ENCODE measurements at places on chromosomes 12 and 14.

- DNase-seq: no peak
These were observed 396.8 kb downstream of the NUAK1 start for GRCh38 chr12:105741786-105742566.

GRCh38 chr12:4203772-4204376, 69.7 kb upstream of the CCND2 start:
- no peak for DNase-seq

GRCh38 chr14:73359445-73359844, 98.9 kb downstream of the NUMB start:
- no peak for DNase-seq

DNA sequence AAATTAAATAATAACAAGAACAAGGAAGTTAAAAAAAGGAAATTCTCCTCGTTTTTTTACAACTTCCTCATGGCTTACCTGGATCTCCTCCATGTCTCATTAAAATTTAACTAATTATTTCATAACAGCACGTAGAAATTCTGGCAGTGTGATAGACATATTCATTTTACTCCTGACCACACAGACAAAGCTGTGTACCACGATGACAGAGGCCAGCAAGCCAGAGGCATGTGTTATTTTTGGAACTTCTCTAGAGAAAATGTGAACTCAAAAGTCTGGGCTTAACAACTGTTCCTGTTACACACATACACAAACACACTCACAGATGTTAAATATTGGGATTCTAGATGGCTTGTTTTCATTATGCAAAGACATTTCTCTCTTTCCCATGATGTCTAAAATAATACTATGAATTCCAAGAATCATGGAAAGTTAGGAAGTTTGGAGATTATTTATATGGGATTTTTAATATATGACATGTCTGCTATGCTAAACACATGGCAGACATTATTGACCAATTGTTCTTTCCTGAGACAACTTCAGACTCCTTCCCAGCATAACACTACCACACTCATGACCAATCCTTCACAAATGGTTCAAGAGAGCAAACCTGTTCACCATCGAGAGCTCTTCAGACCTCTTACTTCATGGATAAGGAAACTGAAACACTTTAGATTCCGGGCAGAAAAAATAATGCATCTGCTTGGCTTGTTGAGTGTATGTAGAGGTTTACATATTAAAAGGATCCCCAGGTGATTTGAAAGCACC, 158.7 kb downstream of the DACT1 start:
- no peak for DNase-seq

GRCh38 chr12:7961395-7962178, 25.6 kb upstream of the SLC2A3 start:
- DNase-seq: no peak

- DNase-seq: no peak
These were observed 6.3 kb upstream of the EVL start for GRCh38 chr14:100058777-100059437.

DNA sequence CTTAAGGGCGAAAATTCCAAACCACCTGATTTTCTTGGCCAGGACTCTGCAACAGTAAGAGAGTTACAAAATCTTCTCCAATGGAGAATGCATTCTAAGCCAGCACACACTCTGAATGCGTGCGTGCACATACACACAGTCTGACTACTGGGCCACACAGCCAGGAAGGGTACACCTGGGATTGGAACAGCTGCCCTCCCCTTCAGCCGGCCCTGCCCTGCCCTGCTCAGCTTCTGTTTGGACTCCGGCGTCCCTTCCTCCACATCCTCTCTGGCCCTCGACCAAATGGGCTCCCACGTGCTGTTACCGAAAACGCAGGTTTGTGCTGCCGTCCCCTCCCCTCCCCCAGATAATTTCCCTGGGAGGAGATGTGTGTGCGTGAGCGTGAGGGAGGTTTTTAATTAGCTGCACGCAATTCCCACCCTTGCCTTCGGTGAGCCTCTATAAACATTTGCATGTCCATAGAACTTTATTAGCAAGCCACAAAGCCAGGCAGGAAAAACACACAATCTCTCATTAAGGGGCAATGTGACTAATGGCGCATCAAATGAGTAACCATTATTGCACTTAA, 43.0 kb downstream of the CCNK start:
- DNase-seq: no peak

DNA sequence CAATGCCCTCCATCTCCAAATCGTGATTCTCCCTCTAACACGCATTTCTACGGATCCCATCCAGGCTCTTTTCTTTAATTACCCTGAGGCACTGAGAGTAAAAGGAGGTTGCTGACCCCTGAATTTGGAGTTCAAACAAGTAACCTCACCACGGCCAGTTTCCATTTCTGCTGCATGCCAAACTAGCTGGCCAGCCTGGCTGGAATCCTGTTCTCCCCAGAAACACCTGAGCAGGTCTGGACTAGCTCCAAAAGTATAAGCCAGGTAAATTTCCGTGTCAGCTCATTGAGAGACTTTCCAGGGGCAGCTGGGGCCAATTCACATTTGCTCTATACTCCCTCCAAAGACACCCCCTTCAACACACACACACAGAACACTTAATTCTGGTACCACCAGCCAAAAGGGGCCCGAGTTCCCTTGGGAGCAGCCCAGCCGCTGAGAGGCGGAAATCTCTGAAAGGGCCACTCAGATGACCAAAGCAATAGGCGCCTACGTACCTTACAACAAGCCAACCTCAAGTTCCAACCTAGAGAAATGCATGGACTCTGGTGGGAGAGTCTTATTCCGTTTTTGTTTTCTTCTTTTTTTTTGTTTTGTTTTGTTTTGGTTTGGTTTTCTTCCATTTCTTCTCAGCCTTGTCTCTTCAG, 131.4 kb downstream of the NDUFA12 start:
- no peak for DNase-seq

GRCh38 chr12:124296295-124296915, 1.5 kb downstream of the RFLNA start:
- no peak for DNase-seq

DNA sequence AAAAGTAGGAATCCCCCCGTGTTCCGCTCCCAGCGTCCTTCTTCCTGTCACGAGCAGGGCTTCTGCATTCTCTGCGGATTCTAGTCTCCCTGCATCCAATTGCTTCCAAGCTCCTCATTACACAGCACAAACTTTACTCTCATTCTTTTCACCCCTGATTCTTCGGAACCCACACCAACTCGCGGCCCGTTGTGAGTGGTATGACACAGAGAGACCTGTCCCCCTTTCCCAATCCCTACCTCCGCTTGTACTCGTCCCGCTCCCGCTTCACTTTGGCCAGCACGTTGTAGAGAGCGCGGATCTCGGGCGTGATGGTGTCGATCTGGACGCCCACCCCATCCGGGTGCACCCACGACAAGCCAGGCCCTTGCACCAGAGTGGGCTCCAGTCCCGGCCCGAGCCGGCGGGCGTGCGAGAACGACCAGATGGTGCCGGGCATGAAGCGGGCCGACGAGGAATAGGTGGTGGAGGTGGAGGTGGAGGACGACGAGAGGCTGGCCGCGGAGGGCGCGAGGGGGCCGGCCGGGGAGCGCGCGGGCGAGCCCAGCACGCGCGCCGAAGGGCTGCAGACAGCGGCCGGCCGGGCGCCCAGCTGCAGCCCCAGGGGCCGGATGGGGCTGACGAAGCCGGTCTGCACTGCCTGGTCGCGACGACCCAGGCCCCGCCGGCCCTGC, 687 bp downstream of the IFFO1 start:
- DNase-seq: no peak

DNA sequence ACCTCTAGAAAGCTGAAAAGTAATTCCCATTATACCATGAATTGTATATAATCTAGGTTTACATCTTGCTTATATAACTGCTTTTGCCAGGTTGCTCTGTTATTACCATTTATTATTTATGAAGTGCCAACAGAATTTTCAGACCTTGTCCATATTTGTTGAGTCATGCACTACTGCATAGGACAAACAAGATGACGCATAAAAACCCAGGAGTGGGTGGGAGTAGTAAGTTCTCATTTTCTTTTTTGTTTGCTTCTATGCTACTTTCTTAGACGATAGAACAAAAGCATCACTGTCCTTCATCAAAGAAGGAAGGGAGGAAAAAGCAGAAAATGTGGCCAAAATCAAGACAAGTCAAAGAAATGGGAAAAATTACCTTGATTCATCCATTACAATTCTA, 119.0 kb upstream of the RASSF8 start:
- DNase-seq: no peak

DNA sequence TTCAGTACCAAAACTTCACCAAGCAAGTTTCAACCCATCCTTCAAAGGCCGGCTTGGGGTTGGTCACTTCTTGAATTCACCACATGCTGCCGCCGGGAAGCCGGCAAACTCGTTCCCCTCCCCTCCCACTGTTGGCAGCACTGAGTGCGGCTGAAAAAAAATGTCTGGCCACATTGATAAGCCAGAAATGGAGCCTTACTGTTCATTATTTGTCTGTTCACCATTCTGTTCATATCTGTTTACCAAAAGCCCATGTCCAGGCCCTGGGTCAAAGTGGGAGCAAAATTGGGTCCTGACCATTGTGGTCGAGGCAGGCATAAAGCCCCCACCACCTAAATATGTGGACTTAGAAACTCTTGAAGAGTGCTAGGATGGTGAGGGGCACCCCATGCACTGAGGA, 7.3 kb upstream of the HSP90AA1 start:
- DNase-seq: no peak

DNA sequence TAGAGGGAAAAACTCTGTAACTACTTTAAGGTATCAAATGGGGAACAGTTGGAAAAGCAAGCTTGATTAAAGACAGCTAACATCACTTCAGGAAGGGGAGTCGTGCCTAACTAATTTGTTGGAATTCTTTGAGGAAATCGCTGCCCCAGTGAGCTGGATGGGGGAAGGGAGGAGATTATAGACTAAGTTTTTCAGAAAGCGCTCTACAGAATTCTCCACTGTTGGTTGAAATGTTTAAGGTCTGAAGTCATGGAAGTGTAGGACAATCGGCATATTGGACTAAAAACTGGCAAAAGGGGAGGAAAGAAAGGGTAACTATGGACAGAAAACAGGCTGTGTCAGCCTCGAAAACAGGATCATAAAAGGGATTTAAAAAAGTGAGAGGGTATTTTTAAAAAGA, 229.9 kb upstream of the HMGA2 start:
- no peak for DNase-seq

Measured in activated CD8-positive, alpha-beta memory T cell treated with anti-CD3 and anti-CD28 coated beads for 4 hours (primary cell).